ENCODE measurements at places on chromosomes 5 and 9.

GRCh38 chr5:151688436-151688835, 1.7 kb upstream of the SPARC start:
- DNase-seq, result no peak

GRCh38 chr5:111211341-111211740, 12.8 kb upstream of the CAMK4 start:
- DNase-seq, result no peak

- no peak for DNase-seq
Observed at GRCh38 chr5:99133921-99134320, 205.1 kb upstream of the CHD1 start.

DNA sequence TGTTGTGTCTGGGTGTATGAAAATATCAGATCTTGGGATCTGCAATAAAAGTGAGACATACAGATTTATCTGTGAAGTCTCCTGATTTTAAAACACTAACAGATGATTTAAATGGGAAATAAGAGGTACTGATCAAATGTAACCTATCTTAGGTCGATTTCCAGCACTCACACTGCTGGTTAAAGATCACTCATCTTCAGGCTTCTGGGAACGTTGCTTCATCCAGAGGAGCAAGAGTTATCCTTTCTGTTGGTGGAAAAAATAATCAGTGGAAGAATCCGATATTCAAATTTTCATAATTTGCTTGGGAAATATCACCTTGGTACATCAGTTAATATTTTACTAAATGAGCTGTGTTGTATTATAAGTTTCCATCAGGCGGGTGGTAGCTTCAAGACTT, 876.8 kb upstream of the WWC1 start:
- DNase-seq, result no peak

GRCh38 chr9:70477146-70477745, 62.8 kb upstream of the KLF9 start:
- no peak for DNase-seq

GRCh38 chr9:131559421-131560000, 14.2 kb downstream of the PRRT1B start:
- DNase-seq, result no peak

- no peak for DNase-seq
Observed at GRCh38 chr9:14346231-14346791, 32.4 kb upstream of the NFIB start.

GRCh38 chr5:16504571-16504970, 39.0 kb upstream of the ZNF622 start:
- DNase-seq, result no peak

DNA sequence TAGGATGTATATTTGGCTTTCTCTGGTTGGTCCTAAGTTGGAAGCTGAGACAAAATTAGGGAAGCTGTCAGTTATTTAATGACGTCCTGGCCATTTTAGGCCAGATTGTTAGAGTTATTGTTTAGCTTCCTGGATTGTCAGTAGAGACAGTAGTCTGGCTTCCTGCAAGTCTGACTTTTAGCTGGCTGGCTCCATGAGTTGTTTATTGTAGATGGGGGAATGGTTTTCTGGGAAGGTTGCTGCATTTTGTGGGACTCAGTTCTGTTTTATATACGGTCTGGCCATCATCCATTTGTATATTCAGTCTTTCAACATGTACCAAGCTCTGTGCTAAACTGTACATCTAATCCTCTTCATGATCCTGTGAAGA, 68.3 kb downstream of the SGCD start:
- DNase-seq, result no peak

GRCh38 chr5:158805195-158805594, 294.5 kb downstream of the EBF1 start:
- DNase-seq, result no peak

DNA sequence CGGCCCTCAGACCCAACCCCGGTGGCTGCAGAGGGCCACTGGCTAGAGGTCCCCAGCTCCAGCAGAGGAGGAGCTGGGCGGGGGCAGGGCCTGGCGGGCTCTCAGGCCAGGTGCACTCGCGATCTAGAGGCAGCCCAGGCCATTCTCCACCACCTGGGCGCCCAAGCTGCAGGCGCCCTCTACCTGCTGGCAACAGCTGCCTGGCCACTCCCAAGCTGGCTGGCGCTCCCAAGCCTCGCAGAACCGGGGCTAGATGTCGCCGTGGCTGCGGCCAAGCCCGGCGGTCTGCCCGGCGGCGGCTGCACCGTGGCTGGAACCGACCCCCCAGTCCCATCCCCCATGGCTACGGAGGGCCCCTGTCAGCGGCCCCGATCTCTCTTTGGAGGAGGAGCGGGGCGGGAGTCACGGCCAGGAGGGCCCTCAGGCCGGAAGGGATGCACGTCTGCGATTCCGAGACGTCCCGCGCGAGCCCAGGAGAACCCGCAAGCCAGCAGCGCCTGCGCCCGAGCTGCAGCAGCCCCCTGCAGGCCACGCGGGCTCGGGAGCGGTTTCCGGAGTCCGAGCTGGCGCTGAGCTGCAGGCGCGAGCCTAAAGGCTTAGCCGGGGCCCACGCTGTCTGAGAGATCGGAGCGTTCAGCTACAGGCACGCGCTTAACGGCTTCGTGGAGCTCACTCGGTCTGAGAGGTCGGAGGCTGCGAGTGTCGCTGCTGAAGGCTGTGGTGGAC, 44.3 kb upstream of the BICD2 start:
- peak; percentile 51 for DNase-seq

GRCh38 chr9:124742940-124743339, 28.2 kb downstream of the NR6A1 start:
- no peak for DNase-seq

GRCh38 chr5:80337379-80337778, 17.6 kb downstream of the SPZ1 start:
- no peak for DNase-seq

DNA sequence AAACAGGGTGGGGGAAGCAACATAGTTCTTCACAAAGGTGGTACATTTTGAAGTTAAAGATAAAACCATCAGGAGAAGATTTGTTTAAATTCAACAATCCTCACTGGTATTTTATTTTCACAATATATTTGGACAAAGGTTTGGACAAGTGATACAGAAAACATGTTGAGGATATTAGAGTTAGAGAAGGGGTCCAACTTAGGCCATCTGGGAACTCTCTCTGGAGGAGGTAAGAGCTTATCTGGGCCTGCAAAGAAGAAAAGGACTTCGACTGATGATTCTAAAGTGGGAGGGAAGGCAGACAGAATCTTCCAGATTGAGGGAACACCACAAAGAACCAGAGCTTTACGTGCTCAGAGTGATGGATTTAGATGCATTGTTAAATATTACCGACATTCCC, 58.5 kb downstream of the SGCD start:
- DNase-seq, result no peak

GRCh38 chr5:124536333-124536732, 210.1 kb downstream of the ZNF608 start:
- no peak for DNase-seq

- no peak for DNase-seq
Observed at GRCh38 chr5:95241-95980, 3.4 kb downstream of the PLEKHG4B start.

- no peak for DNase-seq
Observed at GRCh38 chr5:138831703-138832102, 43.4 kb downstream of the LRRTM2 start.

GRCh38 chr5:165370233-165370632, 1864.8 kb downstream of the MAT2B start:
- DNase-seq, result no peak

GRCh38 chr5:96734871-96735325, 72.7 kb downstream of the CAST start:
- no peak for DNase-seq

DNA sequence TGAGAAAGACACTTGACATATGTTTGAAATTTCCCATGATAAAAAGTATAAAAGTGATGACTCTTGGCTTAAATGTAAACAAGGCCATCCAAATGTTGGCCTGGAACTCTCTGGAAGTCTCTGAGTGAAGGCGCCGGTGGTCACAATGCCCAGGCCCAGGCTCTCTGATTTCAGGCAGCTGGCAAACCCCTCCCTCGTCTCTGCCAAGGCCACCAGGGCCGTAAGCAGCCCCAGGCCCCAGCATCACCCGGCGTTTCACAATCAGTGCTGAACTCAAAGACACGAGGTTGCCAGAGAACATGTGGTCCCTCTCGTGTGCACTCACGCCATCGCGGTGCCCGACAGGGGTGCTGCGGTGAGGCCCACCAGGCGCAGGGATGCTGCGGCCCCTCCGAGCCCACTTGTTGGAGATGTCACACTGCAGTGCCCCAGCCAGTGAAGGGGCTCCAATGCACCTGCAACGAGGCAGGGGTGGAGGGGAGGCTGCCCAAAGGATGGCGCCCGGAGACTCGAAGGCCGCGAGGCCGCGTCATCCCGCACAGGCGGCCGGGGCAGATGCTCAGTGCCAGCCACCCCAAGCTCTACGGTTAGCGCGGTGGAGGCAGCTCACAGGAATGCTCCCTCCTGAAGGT, 15.0 kb downstream of the LPCAT1 start:
- DNase-seq, result no peak

GRCh38 chr9:20015427-20015931, 226.6 kb upstream of the SLC24A2 start:
- DNase-seq, result no peak

DNA sequence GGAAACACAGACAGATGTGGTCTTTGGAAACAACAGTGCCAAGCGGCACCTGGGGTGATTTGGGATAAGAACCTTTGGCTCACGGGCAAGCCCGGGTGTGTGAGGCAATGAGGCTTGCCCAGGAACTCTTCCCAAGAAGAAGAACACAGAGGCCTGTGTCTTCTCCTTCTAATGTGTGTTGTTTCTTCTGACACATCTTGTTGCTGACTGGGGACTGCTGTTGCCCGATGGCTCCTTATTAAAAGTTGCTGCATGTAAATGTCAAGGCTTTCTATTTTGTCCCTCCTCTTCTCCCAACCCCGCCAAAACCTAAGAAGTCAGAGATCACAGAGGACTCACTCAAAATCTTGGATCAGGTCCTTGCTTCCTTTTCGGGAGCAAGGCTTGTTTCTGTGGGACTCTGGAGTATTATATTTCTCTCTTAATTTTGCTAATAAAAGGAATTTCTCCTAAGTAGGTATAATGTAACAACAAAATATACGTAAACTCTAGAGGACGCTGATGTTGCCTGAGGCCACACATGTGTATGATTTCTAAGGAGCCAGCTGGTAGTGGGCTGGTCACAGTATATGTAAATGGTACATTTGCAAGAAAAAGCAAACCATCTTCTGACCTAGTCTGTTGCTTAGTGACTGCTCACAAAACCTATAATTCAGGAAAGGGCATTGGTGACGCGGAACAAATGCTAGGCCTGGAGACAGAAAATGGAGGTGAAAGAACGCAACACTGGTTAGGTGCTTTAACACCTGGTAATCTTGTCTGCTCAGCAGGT, 232.5 kb downstream of the GADD45G start:
- DNase-seq, result no peak

DNA sequence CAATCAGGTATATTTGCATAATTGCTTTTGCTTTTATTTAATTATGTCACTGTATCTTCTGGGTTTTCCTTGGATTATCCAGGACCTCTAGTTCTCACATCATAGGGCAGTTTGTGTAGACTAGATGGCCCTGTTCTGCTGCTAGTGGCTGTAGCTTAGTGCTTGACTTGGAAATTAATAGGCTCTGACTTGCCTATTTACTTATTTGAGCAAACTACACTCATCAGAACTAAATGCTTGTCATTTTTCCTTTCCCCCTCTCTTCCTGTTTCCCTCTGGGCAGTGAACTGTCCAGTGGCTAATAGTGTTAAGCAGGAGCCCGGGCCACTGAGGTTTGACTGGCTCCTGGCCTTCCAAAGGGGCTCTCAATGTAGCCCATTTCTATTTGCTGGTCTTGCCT, 135.7 kb downstream of the MAN2A1 start:
- DNase-seq, result no peak

- no peak for DNase-seq
Observed at GRCh38 chr9:88477300-88477751, 57.7 kb upstream of the NXNL2 start.

DNA sequence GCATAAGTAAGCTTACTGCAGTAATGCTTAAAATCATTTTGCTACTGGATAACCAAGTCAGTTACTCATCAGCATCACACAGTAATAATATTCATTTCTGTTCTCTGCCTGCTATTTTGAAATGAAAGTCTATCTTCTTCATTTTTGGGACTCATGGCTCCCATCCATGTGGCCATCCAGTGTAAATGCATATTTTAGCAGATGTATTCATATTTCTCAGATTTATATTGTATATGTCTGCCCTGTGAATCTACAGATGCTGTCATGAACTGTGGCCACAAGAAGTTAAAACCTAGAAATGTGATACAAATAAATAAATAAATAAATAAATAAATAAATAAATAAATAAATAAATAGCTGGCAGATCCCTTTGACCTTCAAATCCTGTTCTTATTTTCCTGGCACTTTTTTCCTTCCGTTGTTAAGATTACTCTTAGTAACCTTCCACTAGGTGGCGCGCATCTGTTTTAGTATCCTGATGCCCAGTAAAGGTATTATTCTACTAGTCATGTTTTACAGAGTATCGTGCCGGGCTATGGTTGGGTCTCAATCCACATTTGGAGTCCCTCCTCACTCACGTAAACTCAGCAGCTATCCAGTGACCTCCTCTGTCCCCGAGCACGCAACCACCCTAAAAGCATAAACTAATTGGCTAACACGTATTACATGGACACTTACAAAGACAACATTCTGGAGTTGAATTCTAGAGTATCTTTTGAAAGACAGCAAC, 79.2 kb upstream of the IL7R start:
- peak; percentile 74 for DNase-seq

GRCh38 chr9:16033921-16034691, 481.3 kb downstream of the CCDC171 start:
- no peak for DNase-seq

DNA sequence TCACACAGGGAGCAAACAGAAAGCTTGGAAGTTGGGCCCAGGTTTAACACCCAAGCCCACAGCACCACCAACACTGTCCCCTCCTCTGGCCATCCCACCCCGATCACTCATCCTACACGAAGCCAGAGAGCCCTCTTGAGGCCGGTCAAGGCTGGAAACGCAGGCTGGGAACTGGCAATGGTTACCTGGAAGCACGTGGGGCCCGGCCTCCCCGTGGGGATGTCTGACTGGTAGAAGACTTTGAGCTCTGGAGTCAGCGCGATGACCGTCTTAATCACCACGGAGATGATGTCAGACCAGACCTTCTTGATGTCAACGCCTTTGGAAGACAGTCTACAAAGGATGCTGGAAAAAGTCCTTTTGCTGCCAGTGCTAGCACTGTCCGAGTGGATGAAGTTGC, 104.1 kb downstream of the TTLL11 start:
- no peak for DNase-seq

- no peak for DNase-seq
Observed at GRCh38 chr9:87334366-87334765, 163.3 kb upstream of the DAPK1 start.

- no peak for DNase-seq
Observed at GRCh38 chr5:137696481-137696880, 39.4 kb downstream of the KLHL3 start.

- DNase-seq, result no peak
Observed at GRCh38 chr9:21585756-21586752, 103.9 kb upstream of the IFNE start.

DNA sequence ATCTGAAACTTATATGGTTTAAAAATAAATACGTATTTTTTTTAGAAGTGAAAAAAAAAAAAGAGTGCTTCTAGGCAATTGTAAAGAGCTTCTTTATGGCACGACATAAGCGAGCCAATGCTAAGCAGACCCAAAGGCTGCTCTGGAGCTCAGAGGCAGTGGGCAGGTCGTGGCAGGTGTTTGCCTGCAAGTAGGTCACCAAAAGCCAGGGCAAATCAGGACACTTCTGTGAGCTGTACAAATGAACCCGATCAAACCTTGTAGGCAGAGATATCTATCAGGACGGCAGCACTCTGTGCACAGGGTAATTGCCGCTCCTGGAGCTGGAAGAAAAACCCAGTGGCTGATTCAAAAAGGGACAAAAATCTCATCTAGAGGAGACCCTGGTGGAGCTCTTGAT, 75.9 kb downstream of the IRX2 start:
- no peak for DNase-seq

Measured in LNCaP clone FGC (cell line).